Stimulated activated CD8-positive, alpha-beta memory T cell treated with anti-CD3 and anti-CD28 coated beads, Interleukin-7, amount 100 ng/mL, for 1 hour (primary cell): ENCODE measurements at places on chromosomes 5 and 9.

GRCh38 chr5:123033157-123033671 is 3.3 kb downstream of the PPIC start:
- no peak for DNase-seq

GRCh38 chr9:93669958-93670207 is 93.5 kb downstream of the PHF2 start:
- DNase-seq: no peak

DNA sequence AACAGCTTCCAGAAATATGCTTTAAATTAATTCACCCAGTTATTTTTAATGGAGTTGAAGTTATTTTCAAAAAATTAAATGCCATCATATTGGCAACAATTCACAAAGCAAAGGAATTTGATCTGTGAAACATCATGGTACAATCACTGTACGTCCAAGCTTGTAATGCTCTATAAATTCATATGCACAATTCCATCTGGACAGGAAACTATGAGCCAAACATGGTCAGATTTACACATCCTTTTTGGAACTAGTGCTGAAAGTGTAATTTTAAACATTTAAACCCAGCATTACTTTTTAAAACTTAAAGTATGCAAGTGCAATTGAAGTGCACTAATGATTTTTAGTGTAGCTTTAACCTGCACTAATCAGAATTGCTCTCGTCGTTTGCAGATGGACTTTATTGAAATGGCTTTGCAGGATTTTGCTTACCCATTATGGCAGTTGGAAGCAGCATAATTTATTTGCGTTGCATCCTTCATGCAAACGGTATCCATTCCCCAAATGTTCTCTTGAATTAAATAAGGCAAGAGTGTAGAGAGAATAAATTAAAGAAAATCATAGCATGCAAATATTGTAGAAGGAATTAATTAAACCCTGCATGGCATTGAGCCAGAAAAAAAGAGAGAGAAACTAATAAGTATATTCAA is 21.0 kb upstream of the OR13F1 start:
- DNase-seq: no peak

- DNase-seq: no peak
Measured at GRCh38 chr5:96522635-96523355, 89.7 kb upstream of the PCSK1 start.

DNA sequence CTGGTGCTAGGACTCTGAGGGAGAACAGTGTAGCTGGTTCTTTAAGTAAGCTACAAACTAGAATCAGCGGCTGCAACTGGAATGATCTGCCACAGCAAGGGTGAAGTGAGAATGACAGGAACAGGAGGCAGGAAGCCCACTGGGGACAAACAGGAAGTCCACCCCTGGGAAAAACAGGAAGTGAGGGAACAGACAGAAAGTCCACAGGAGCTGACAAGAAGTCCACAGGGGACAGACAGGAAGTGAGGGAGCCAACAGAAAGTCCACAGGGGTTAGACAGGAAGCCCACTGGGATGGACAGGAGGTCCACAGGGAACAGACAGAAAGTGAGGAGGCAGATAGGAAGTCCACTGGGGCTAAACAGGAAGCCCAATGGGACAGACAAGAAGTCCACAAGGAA is 15.5 kb downstream of the ADAMTS16 start:
- no peak for DNase-seq

DNA sequence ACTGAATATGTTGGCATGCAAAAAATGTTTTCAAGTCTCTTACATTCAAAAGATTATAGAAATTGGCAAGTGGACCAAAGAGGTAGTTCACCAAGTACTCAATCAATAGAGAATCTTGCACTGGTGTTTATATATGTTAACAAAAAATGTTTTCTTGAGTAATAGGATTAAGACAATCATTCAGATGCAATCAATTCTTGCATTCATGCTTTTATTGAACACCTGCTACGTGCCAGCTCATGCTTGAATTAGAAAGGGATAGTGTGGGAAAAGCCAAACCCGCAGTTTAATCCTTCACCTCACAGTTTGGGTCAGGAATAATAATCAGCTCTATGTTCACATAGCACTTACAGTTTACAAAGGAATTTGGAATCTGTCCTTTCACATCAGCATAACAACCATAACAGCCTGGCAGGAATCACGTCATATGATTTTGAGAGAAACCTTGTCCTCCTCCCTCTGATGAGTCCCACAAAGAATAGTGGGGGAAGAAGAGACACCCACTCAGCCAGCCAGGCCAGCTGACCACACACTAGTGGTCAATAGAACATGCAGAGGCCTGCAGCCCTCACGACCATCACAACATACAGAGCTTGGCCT is 36.8 kb upstream of the FRRS1L start:
- no peak for DNase-seq

DNA sequence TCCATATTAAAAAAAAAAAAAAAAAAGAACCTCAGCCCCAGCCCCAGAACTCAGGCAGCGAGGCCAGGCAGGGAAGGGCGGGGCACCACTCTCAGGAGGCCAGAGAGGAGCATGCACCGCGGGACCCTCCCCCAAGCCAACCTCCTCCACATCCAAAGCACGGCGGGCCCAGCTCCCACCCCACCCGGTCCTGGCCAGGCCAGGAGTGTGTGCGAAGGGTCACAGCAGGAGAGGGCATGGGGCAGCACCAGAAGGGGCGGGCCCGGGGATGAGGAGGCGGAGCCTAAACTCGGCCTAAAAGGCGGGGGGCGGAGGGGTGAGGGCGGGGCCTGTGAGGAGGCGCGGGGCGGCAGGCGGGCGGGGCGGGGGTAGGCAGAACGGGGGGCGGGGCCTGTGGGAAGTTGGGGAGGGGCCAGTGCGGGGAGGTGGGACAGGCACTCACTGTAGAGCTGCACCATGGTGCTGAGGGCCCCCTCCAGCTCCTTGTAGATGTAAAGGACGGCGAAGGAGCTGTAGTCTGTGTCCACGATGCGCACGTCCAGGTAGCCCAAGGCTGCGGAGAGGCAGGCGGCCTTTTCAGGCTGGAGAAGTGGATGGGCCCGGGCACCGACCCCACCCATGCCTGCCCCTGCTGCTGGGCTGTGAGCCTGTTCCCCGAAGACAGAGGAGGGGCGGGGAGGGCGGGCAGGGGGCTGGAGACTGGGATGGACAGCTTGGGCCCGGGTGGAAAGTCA is 1.2 kb downstream of the LCN15 start:
- DNase-seq: no peak

GRCh38 chr9:71004196-71004595 is 117.2 kb downstream of the TRPM3 start:
- no peak for DNase-seq

- DNase-seq: no peak
Measured at GRCh38 chr9:37921168-37921510, 17.2 kb upstream of the SLC25A51 start.

DNA sequence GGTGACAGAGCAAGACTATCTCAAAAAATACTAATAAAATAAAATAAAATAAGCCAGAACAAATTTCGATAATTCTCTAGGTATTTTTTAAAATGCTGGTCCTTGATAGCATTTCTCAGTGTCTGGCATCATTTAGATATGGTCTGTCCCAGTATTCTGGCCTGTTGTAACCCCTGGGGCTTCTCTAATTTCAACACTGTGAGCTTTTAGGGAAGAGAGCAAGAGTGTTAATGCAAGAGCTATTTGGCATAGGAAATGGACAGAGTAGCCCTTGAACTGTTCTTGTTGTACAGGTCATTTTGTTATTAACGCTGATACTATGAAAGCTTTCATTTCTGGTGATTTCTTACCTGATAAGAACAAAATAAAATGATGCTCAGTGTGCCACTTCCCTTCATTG is 112.2 kb upstream of the ZNF608 start:
- DNase-seq: no peak

DNA sequence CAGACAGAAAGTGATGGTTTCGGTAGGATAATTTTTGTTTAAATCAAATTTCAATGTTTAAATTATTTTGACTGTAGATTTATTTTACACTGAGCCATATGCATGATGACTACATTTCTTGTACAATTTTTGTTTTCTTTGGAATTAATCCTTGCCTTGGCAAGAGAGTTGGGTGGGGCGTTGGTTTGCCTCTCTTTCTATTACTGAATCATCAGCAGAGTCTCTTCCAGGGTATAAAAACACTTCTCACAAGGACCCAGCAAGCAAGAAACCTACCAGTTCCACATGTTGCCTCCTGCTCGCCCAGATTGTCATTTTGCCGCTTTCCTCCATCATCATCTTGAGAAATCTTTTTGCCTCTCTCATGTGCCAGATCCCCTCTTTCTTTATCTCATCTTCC is 455.0 kb upstream of the DMAC1 start:
- DNase-seq: no peak

- peak; percentile 3 for DNase-seq
Measured at GRCh38 chr9:88388886-88389605, 802 bp downstream of the SPIN1 start.

DNA sequence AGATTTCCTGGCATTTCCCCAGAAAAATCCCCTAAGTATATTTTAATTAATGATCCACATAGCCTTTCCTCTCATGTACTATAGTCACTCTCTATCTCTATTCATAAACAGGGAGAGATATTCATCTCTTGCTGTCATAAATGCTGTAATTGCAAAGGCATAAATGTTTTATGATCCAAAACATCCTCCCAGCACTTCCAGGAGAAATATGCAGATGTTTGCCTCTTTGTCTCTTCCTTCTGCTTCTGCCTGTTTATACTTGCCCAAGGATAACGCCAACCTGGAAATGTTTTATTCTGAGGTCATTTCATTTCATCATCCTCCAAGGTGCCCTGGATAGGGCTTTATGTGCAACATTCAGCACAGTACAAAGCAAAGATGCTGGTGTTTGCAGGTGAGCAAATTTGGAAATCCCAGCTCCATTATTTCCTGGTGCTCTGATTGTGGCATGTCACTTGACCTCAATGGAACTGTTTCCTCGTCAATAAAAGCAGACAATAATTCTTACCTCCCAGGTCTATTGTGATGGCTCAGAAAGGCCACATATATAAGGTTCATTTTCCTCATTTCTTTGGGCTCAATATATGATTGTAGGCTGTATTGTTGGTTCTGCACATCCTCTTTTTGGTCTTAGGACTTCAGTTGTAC is 6.9 kb downstream of the TNFSF15 start:
- no peak for DNase-seq

- DNase-seq: no peak
Measured at GRCh38 chr5:141889282-141889871, 11.2 kb upstream of the PCDH1 start.

GRCh38 chr5:82886911-82887310 is 190.3 kb downstream of the TMEM167A start:
- no peak for DNase-seq

- DNase-seq: no peak
Measured at GRCh38 chr9:21543187-21543586, 61.1 kb upstream of the IFNE start.

DNA sequence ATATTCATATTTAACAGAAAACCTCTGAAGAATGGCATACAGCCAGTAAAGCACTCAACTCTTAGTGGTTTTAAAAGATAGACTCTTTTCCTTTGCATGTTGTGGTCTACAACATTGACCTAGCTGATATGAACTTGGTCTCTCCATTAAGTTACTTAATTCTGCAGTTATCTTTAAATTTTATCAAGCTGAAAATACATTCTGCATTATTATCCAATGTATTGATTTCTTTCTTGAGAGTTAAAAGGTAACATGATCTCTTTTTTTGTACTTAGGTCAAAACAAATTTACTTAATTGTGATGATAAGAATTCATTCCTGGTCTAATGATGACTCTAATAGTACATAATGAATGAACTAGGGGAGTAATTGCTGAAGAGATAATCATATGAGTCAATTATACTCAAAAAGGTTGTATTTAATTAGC is 132.9 kb downstream of the STARD4 start:
- DNase-seq: no peak

DNA sequence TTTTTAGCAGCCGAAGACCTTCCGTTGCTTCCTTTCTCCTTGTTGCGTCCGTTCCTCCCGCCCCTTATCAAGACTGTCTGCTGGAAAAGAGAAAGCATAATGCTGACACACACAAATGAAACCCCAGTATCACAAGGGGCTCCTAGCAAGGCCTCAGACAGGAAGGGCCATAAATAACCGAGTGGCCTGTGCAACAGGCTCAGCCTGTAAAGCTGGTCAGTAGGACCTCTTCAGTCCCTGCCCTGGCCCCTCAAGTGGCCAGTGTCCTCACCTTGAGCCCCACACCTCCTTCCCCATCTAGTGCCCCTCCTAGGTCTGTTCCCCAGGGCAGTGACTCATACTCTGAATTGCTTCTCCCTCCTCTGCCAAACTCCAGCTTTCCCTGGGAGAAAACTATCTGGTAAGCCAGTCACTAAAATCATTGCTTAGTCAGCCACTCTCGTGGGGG is 174.6 kb upstream of the IL12B start:
- DNase-seq: no peak

DNA sequence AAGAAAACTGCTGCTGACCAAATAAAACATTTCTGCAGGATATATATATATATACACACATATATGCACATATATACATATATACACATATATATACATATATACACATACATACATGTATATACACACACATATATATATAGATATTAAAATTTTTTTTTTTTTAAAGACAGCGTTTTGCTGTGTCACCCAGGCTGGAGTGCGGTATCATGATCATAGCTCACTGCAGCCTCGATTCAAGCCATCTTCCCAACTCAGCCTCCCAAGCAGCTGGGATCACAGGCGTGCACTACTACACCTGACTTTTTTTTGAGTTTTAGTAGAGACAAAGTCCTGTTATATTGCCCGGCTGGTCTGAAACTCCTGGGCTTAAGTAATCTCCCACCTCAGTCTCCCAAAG is 2.7 kb downstream of the MRPL22 start:
- DNase-seq: no peak

- DNase-seq: no peak
Measured at GRCh38 chr5:177232761-177233160, 70.8 kb downstream of the RAB24 start.

GRCh38 chr9:121885345-121885901 is 207.7 kb downstream of the TTLL11 start:
- no peak for DNase-seq

DNA sequence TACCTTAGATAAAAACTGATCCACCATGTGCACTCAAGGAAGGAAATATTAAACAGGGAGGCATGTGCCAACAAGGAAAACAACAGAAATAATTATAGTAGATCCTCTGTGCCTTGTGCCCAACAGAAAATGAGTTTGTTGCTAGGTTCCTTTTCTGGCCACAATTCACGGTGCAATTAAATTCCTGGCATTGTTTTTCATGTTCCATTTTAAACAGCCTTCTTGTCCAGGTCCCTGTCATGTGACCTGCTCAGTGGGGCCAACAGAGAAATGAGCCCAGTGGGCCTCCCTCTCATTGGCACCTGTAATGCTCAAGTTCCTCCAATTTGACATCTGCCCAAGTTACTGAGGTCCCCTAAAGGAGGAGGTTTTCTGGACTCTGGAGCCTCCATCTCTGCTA is 56.5 kb downstream of the SPOCK1 start:
- no peak for DNase-seq

DNA sequence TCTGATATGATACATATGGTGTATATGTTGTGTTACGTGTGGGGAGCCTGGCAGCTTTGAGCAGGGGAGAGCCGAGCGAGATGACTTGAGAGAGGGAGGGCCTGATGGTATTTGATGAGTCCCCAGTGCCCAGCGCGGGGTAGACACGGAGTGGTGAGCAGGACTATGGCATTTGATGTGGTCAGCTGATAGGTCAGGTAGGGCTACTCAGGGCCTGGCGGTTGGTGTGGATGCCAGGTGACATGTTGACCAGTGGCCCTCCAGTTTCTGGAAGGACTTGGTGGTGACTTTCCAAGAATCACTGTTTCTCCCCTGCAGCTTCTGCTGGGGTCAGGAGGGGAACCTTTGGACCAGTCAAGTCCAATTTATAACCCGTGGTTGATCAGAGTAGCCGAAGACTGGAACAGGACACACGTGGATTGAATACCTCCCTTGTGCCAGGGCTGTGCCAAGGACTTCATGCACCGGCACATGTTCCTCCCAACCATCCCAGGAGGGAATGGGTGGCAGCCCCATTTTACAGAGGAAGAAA is 148.8 kb downstream of the RGS3 start:
- DNase-seq: no peak
